Activated CD8-positive, alpha-beta T cell treated with anti-CD3 and anti-CD28 coated beads for 36 hours (primary cell): ENCODE measurements at places on chromosomes 6 and 20.

GRCh38 chr6:39811835-39812345, 19.7 kb downstream of the DAAM2 start:
- no peak for DNase-seq

DNA sequence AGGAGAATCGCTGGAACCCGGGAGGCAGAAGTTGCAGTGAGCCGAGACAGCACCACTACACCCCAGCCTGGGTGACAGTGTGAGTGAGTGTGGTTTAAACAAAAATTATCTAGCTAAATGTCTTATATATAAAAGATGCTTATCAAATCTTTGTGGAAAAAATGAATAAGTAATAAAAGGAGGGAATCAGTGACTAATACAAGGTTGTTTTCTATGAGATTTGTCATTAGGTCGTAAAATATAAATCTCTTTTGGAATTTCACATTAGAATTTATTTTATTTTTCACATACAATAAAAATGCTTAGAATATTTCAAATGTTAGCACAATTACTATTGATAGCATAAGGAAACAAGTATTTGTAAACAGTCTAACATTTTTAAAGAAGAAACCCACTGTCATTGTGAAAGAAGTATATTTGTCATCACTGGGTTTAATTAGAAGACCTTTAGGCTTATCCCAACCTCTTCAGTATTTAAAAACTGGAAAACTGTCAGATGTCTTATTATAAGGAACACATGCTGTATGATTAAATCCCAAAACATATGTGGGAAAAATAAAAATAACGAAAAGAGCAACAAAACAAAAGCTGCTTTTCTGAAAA, 47.1 kb downstream of the ASCC3 start:
- no peak for DNase-seq

- no peak for DNase-seq
Measured at GRCh38 chr6:35149891-35150566, 8.9 kb upstream of the TCP11 start.

GRCh38 chr6:7413151-7413823, 23.7 kb downstream of the RIOK1 start:
- DNase-seq, result no peak

- no peak for DNase-seq
Measured at GRCh38 chr20:51811042-51811355, 8.7 kb upstream of the SALL4 start.

- DNase-seq, result no peak
Measured at GRCh38 chr6:1589208-1589607, 20.5 kb upstream of the FOXC1 start.

- DNase-seq, result no peak
Measured at GRCh38 chr20:25989196-25989595, 292.5 kb upstream of the ZNF337 start.

GRCh38 chr6:33882154-33882553, 78.4 kb upstream of the MLN start:
- no peak for DNase-seq

GRCh38 chr20:6886065-6886729, 118.7 kb downstream of the BMP2 start:
- no peak for DNase-seq

GRCh38 chr20:8757146-8757545, 311.7 kb upstream of the PLCB4 start:
- DNase-seq, result no peak

- no peak for DNase-seq
Measured at GRCh38 chr20:49575551-49576060, 7.7 kb upstream of the PTGIS start.

- peak; percentile 13 for DNase-seq
Measured at GRCh38 chr20:58436868-58437645, 48.0 kb downstream of the VAPB start.

DNA sequence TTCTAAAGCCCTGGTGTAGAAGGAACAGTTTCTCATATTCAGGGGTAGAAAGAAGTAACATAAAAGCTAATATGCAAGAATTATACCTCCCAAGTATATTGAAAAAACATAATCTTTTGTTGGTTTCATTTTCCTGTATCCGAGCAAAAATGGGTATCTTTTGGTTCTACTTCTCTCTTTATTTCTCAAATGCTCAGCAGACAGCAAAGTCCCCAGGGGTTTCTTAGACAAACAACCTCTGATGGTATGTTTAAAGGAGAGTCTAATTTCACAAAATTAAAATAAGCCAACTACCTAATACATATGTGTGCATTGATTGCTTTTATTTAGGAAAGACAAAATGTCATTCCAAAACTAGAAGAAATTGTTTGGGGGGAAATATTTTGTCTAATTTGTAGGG, 131.0 kb downstream of the TSHZ2 start:
- DNase-seq, result no peak

- DNase-seq, result no peak
Measured at GRCh38 chr20:35511814-35512420, 17.5 kb downstream of the C20orf173 start.

- no peak for DNase-seq
Measured at GRCh38 chr6:160036331-160036695, 67.4 kb downstream of the IGF2R start.

DNA sequence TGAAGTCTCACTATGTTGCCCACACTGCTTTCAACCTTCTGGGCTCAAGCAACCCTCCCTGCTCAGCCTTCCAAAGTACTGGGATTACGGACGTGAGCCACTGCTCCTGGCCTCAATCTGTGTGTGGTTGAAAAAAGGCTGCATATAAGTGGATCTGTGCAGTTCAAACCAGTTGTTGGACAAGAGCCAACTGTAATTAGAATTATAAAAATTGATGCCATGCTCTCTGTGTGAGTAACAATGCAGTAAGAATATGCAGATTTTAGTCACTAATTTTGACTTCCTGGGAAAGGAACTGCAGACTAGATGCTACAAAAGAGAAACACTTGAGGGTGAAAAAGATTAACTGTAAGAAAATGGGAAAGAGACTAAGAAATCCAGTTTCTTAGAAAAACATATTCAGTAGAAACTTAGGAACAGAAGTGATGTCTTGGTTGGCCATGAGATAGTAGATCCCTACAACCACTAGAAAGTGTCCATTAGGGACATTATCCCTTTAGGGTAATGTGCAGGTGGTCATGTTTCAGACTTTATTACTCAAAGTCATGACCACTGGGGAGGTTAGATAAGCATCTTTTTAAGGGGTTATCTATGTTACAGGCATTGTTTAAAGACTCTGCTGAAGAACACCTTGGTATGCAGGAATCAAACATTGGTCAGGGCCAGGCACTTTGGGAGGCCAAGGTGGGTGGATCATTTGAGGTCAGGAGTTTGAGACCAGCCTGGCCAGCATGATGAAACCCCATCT, 26.3 kb downstream of the ITCH start:
- no peak for DNase-seq

GRCh38 chr6:78308025-78308424, 559.3 kb upstream of the IRAK1BP1 start:
- no peak for DNase-seq

DNA sequence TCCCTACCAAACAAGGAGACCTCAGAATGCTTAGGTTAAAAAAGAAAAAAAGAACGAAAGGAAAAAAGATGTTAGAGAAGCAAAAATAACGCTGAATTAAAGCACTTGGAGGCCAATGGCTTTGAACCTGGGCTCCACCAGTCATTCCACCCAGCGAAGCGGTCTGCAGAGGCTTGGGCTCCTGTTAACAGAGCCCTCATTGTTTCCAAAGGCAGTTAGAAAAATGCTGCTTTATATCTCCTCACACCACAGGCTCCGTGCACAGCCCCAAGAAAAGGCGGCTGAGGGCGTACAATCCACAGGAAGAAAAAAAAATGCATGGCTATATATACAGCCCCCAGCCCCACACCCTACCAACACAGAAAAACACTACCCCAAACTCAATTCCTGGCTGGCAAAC, 255.9 kb downstream of the FOXC1 start:
- DNase-seq, result no peak

DNA sequence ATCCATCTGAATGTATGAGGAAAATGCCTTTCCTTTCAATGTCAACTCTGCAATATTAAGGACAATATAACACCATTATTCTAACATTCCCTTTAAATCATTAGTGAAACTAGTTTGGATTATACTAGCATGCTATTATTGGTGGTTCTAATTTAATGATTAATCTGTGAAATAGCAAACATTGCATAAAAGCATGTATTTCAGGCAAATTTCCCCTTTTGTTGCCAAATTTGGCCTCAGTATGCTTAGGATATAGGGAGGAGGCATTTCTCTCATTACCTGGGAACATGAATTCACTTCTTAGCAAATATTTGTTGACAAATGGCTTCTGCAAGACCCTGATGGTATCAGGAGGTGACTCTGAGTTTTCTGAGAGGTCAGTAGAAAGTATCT, 1.6 kb downstream of the TPMT start:
- no peak for DNase-seq

DNA sequence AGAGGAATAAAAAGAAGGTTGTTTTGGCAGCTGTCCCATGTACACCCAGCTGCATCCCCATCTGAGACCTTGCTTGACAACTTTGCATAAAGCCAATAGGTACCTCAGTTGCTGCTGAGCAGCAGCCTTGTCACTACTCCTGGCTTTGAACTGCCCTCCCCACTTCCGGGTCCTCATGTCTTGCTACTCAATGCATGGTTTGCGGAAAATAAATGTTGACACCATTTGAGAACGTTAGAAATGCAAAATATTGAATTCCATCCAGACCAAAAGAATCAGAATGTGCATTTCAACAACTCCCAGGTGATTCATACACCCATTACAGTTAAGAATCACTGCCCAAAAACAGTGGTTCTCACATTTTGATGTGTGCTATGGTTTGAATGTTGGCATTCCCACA, 32.9 kb downstream of the GPX5 start:
- DNase-seq, result no peak

GRCh38 chr6:122276637-122277036, 122.8 kb upstream of the HSF2 start:
- no peak for DNase-seq

DNA sequence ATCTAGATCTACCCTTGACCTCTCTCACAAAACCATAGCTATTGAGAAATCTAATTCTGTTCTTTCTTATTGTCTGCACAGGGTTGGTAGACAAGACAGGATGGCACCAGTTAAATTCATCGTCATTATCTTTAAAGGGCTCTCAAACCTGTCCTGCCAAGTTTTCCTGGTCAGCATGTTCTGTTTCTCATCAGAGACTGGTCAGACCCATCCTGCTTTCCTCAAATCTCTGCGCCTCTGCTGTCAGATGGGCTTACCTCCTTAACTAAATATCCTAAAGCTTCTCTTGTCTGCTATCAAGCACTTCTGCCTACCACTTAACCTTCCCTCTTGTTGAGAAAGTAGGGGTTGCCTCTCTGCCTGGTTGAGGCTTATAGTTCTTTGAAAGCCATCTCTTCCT, 125.2 kb downstream of the MYO6 start:
- no peak for DNase-seq

DNA sequence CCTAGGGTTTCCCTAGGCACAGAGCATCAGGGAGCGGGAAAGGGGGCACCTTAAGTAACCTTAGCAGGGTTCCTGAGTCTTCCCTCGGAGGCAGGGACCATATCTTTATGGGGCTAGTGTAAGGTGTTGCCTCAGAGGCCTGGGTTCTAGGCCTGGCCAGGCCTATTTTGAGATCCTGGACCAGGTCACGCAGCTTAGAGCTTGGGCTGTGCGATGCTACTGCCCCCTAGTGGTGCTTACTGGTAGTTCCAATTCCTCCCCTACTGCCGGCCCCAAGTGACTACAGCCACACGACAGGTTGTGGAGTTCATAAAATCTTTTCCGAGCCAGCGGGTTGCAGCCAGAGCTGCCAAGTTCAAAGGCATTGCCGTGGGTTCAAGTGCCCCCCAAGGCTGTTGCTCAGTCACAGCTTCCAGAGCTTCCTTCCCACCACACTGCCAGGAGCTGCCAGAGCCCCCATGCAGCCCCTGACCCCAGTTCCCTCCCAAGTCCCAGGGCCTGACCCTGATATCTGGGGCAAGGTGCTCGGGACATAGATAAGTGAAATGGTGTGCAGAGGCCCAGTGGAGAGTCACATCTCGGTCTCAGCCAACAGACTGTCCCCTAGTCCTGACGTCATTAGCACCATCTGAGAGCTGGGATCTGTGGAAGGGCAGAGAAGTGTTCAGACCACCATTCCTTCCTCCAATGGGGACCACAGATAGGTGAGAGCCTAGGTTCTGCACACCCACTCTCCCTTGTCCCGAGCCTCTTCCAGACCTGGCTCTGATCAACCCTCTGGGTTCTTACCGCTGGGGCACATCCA, 3.3 kb downstream of the LRRC73 start:
- peak; percentile 90 for DNase-seq

GRCh38 chr20:56826306-56826704, 197.2 kb downstream of the TFAP2C start:
- no peak for DNase-seq

DNA sequence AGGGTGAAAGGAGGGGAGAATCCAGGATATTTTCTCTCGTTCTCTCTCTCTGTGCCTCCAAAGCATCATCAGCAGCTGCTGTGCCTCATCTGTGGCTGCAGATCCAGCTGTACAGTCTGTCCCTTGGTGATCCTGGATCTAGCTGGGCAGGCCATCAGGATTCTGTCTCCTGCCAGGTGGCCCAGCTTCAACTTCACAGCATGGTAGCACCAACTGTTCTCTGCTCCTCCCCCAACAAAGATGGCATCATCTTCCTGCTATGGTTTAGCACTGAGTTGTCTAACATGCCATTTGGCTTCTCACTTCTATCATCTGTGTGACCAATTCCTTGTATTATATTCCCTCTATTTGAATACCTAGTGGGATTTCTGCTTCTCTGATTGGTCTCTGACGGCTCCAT, 28.6 kb upstream of the ARFGEF2 start:
- no peak for DNase-seq

DNA sequence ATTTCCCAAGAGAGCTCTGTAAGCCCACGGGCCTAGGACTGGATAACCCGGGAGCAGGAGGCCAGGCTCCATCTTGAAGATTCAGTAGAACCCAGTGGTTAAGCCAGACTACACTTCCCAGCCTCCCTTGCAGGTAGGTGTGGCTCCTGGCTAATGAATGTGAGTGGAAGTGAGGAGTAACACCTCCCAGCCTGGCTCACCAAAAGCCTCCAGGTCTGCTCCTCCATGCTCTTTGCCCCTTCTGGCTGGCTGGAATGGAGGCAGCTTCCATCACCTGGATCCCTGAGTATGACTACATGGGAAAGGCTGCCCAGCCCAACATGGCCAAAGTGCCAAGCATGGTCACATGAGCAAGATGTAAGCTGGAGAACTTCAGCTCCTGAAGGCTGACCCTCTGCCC, 9.7 kb downstream of the LRRN4 start:
- no peak for DNase-seq

GRCh38 chr6:71228461-71229041, 60.1 kb upstream of the OGFRL1 start:
- no peak for DNase-seq

DNA sequence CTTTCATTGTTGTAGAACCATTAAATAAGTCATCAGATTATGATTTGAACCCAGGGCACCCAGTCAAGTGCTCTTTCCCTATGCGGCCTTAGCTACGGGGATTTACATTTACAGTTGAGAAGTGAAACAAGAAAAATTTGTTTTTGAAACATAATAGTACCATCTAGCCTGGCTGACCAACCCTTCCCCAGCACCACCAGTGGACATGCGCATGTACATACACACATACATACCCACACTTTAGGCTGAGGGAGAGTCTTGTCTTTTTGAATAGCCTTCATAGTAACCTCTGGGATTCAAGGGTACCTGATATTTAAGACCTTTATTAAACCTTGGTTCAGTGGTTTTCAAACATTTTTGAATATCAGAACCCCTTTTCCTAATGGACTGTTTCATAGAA, 33.8 kb downstream of the SCAND1 start:
- no peak for DNase-seq
